Thoracic aorta (tissue), 2 donors: ENCODE measurements at places on chromosomes 1 and 21.

GRCh38 chr1:151993734-151994496, at the start of gene S100A10:
Gene S100A10, minus strand, starts transcription at chr1:151993859. Its CDS starts 7,629 bp downstream, at chr1:151986230.
- DNase-seq: peak; percentile 46

- no peak for DNase-seq
Measured at GRCh38 chr1:17798799-17799382, 43.8 kb downstream of the ACTL8 start.

GRCh38 chr1:54153535-54154439, 987 bp upstream of the CDCP2 start:
- DNase-seq: peak; percentile 25

GRCh38 chr1:59116920-59117542, 179.9 kb upstream of the FGGY start:
- no peak for DNase-seq

DNA sequence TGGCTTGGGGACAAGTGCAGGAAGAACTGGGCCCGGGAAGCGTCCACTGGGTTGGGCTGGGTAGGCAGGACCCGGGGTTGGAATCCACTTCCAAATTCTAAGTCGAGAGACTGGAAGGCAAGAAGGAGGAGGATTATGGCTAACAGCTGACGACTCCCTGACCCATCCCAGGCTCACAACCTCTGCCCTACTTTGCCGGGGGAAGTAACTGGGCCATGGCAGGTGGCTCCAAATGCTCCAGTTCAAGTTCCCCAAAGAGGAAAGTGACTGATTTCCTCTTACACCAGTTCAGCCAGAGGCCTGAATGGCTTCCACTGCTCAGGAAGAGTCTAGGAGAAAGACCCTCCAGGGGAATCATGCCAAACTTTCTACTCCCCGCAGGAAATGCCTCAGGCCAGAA, 11.4 kb downstream of the EMC1 start:
- DNase-seq: no peak

- DNase-seq: peak; percentile 40
Measured at GRCh38 chr1:230917284-230918135, 49.2 kb upstream of the C1orf198 start.

- no peak for DNase-seq
Measured at GRCh38 chr1:160560045-160560705, 19.1 kb downstream of the CD84 start.

GRCh38 chr1:115288591-115289198, 49.4 kb downstream of the NGF start:
- DNase-seq: no peak

GRCh38 chr1:202143768-202144401, 652 bp downstream of the ARL8A start:
- no peak for DNase-seq

GRCh38 chr1:28392027-28392652, 22.6 kb downstream of the PHACTR4 start:
- DNase-seq: no peak

DNA sequence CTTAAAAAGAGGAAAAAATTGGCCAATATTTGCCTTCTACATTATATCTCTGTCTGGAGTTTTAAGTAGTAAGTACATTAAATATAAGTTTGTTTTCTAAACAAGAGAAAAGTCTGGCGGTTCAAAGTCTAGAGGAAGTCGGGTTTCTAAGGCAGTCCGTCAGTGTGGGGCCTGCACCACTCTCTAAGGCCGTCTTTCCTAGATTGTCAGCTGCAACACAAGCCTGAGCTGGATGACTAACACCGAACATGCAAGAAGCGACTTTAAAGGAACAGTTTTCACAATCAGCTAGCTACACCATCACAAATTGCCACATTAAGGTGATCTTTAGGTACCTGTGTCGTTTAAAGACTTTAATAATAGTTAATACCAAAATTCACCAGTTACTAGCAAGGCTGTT, 19.6 kb downstream of the CCSAP start:
- DNase-seq: no peak

DNA sequence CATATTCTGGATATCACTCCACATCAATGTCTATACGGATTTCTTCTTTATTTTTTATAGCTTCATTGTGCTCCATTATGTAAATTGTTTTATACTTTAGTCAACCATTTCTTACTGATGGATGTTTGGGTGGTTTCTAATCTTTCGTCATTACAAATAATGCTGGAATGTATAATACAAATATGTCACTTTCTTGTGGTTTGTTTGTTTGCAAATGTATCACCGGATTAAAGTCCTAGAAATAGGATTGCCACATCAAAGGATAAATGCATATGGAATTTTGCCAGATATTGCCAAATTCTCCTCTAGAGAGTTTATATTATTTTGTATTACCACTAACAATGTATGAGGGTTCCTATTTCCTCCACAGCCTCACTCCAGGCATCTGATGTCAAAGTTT, 48.7 kb upstream of the PRDM2 start:
- no peak for DNase-seq

DNA sequence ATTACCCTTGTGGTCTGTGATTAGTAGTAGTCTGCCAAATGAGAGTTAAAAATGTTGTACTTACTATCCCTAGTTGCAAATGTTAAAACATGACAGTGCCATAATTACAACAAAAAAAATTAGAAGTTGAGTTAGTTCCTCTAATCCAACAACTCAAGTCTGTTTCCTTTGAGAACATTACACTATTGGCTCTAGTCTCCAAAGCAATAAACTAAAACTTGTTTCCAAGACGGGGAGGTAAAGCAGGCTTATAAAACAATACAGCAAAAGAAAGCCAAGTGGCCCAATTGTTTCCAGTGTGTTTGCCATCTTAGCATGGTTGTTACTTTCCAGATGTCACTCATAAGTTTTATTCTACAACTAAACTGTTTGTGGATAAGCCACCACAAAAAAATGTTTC, 11.6 kb downstream of the KYAT3 start:
- DNase-seq: no peak

DNA sequence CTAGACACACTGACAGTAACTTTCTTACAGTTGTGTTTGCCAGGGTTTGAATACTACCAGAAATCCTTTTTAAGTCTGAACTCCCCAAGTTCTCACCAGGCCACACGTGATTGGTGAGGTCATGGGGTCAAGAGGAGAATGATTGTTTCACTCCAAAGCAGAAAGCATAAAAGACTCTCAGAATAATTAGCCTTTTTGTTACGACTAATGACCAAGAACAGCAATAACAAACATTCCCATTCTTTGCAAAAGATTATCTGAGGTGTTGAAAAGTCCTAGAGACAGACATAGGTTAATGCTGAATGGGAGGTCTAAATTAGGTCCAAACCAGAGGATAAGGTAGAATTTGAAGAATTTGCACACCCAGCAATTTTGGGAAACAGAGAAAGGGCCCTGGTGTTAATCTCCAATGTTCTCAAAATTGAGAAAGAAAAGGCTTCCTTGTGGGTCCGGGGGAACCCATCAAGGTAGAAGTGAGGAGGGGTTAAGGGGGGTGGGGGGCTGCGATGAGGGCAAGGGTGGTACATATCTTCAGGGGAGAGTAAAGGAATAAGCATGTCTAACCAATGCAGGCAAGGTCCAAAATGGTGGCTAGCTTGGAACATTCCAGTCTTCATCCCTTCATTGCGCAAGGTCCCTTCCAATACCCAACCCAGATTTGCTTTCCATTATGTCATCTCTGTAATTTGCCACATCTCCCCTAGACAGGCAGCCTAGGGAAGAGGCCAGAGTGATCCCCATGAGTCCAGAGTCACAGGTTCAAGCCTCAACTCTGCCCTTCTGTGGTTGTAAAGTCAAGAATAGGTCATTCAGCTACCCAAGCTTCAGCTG, 74.6 kb upstream of the NFIA start:
- no peak for DNase-seq

DNA sequence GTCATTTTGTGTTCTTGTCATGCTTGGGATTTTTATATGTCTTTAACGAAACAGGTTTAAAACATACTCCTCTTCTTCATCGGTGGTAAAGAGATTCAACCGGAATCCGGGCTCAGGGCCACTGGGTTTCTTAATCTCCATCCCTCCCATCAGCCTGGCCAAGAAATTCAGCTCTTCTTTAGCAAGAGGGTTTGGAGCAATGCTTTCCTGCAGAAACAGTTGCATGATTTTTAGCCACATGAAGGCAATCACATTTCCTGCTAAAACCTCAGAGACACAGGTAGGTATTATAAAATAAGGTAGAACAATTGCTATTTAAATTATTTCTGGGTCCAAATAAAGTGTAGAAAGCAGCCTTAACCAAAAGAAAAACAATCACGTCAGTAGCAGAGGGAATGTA, 22.7 kb upstream of the LSM10 start:
- no peak for DNase-seq

GRCh38 chr1:119964673-119965363, 68.5 kb upstream of the ADAM30 start:
- no peak for DNase-seq

- peak; percentile 90 for DNase-seq
Measured at GRCh38 chr1:44327679-44328491, 27.2 kb downstream of the ERI3 start.

DNA sequence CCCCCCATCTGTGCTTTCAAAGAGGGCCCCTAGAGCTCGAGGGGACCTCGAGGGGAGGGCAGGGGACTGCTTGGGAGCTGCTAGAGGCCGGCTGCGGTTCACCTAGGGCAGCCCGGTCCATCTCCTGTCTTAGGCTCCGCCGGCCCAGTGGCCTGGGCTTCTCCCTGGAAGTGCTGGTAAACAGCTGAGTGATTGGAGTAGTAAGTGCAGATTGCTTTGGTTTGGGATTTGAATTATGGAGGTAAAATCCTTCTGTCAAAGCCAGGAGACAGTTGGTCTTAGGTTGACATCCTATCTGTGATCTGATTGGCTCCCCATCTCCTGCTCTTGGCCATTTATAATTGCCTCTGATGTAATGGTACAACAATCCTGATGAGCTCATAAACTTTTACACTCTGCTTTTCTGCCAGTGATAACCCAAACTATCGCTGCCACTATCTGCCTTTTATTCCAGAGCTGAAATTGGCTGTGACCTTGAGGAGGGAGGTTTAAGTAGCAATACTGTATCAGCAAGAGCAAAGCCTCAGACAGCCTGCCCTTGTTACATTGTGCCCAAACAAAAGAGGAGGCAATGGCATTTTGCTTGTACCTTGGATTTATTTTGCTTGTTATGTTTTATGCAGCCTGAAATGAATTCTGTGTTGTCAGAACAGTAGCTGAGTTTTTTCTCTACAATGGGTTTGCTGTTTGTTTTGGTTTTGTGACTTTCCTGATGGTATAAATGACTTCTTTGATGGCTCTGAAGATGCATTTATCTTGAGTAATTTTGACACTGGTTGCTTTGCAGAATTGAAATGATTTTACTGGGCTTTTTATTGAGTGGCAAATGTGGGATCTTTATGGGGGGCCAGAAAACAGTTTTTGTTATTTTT, 2.4 kb downstream of the ARID1A start:
- no peak for DNase-seq

DNA sequence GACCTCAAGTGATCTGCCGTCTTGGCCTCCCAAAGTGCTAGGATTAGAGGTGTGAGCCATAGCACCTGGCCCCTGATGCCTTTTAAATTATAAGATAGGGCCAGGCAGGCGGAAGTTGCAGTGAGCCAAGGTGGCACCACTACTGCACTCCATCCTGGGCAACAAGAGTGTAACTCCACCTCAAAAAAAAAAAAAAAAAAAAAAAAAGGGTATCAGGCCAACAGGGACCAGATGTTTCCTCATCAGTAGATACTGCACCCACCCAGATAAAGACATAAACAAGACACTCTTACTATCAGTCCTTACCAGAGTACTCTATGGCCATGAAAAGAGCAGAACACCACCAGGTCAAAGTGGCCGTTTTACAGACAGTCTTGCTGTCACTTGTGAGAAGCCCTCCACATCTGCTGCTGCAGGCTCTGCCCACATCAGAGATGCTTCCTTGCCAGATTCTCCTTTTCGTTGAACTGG, 3.3 kb downstream of the C21orf58 start:
- DNase-seq: no peak

- DNase-seq: no peak
Measured at GRCh38 chr1:157691285-157691920, 9.2 kb downstream of the FCRL3 start.

GRCh38 chr1:98688110-98688739, 26.7 kb downstream of the SNX7 start:
- no peak for DNase-seq

- no peak for DNase-seq
Measured at GRCh38 chr1:23178414-23178813, 9.8 kb upstream of the LUZP1 start.

DNA sequence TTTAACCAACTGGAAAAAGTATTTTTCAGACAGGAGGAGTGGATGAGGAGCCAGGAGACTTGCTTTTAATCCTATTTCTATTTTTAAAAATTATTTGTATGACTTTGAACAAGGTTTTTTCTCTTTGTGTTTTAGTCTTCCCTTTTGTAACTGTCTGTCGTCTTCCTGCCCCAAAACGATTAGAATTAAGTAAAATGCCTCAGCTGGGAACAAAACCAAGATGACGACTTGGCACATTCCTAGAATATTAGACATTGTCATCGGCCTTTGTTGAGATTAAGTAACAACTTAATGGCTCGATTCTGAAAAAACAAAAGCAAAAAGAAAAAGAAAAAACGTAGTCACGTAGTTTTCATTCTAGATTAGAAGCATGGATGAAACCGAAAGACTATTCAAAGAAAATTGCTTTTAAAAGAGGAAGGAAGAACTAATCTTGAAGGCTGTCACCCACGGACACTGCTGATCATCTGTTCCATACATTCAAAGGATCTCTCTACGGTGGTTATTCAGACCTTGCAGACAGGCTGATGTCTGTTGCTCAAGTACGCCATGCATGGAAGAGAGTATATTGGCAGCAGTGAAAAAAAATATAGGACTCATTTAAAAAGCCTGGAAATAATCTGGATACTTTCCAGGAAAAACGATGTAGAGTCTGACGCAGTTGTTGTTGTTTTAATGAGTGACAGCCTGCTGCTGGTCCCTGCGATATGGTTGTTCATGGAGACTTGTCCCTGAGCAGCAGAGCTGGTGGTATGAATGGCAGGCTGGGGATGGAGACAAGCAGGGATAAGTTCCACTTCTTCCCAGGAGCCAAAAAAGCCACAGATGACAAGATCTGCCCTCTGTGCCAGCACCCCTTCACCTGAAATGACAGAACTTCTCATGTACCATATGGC, 16.8 kb downstream of the GNG4 start:
- no peak for DNase-seq

- DNase-seq: no peak
Measured at GRCh38 chr1:60103186-60103585, 29.6 kb upstream of the C1orf87 start.

GRCh38 chr21:32306021-32306780, 7.5 kb downstream of the MRAP start:
- DNase-seq: no peak

- no peak for DNase-seq
Measured at GRCh38 chr1:179824265-179824664, 53.3 kb downstream of the TOR1AIP2 start.
